ENCODE measurements at places on chromosomes 6 and 20. TPM values are rescaled to one million over a fixed set of nuclear protein-coding genes. Genes with fewer than 3 reads are reported as not detected.

DNA sequence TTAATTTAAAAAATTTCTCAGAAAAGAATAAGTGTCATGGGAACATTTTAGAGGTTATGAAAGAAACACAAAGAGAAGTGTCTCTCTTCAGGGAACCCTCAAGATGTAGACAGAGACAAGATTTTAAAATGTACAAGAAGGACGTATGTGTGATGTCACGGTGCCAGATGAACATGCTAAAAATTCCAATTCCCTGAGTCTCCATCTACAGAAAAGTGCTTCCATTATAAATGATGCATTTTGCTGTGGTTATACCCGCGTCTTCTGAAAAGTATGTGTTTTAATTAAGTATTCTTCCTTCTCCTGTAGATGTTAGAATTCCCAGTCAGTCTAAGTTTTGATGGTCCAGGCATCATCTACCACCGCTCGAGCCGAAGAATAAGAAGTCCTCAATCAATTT, 489.1 kb downstream of the PREX1 start:
- DNase-seq = no peak

DNA sequence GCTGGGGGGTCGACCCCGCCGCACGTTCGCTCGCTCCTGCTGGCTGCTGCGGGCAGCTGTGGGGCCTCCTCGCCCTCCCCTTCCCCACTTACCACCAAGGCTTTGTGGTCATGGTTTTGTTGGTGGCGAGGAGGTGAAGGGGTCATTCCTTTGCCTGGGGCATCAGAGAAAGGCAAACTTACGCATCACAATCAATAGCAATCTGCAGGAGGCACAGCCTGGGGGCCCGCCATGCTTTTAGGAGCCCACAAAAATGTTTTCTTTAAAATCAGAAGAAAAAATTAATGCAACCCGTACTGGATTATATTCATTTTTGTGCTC, 137.0 kb downstream of the IMPG1 start:
- no peak for DNase-seq

GRCh38 chr20:18802012-18802634, 11.5 kb upstream of the SCP2D1 start:
- DNase-seq = no peak

Gene C6orf15
- not detected for total RNA-seq

DNA sequence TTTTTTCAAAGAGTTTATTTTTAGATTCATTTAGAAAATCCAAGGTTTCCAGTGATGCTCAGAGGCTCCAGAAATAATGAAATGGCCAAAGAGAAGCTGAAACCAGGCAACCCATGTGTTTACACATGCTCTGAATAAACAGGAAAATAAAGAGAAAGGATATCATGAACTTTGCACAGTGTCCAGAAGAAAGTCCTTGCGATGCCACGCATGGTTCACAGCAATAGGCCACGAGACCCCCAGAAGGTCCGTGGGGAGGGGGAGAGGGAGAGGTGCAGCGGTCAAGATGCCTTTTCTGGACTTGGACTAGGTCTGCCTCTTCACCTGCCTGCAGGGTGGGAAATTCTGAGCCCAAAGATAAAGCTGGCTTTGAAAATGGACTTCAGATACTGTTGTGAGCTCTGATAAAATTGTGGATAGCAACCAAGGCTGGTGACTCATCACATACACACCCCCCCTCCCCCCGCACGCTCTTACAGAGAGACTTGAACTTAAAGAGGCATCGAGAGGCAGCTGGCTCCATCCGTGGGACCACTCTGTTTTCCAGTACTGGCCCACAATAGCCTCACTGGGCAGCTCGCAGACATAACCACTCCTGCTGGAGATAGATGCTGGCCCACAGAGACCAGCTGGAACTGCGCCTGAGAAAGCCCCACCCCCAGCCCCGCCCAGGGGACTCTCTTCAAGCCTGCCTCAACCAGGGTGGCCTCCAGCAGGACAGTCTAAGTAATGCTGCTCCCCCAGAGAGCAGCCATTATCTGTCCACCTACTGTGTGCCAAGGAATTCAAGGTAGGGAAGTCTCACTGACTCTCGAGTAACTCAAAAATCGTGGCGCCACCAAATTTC, 21.2 kb upstream of the NFATC2 start:
- DNase-seq = no peak

DNA sequence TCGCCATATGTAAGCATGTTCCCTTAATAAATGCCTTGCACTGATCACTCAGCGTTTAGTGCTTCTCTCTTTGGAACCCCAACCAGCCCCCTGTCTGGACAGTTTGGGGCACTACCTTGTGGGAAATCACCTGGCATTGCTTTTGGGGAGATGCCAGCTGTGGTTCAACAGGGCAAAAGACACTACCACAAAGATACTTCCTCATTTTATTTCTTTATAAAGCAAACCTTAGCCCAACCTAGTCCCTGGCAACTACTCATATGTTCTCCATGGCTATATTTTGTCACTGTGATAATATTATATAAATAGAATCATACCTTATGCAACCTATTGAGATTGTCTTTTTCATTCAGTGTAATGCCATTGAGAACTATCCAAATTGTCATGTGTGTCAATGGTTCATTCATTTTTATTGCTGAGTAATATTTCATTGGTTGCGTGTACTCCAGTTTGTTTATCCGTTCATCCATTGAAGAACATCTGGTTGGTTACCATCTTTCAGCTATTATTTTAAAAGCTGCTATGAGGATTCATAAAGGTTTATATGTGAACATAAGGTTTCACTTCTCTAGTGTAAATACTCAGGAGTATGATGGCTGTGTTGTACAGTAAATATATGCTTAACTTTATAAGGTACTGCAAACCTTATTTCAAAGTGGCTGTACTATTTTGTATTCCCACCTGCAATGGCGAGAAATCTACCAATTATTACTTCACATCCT, 114.8 kb downstream of the MOXD1 start:
- no peak for DNase-seq

GRCh38 chr20:46129955-46130481, 11.9 kb downstream of the CD40 start:
- no peak for DNase-seq

DNA sequence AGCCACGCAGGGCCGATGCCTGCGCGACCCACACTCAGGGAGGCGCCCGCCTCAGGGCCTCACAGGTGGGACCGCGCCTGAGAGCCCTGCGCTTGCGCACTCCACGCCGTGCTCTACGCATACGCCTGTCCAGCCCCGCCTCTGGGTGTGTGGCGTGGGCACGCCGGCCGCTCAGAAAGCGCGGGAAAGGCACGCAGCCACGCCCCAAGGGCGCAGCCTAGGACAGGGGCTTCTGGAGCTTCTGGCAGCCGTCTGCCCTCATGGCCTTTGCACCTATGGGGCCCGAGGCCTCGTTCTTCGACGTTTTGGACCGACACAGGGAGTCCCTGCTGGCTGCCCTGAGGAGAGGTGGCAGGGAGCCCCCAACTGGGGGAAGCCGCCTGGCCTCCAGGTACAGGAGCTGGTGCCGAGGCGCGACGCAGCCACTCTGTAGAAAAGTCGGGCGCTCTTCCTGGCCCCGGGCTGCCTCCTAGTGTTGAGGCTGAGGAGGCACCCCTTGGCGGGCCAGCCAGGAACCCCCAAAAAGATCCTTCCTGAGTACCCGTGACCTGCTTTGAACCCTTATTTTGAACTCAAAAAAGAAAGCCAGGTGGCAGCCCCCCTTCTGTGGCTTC, at the start of gene SPO11:
SPO11 (plus strand) TSS at position 196 of the 614 bp plus-strand sequence; CDS start at position 261, 65 bp downstream.
- no peak for DNase-seq

GRCh38 chr20:57950764-57951485, 241.1 kb upstream of the PMEPA1 start:
- DNase-seq = no peak
